Liver (tissue), 10 donors: ENCODE measurements at places on chromosomes 11 and 22.

GRCh38 chr11:11967669-11968510, 40.5 kb downstream of the DKK3 start:
- DNase-seq = no peak

GRCh38 chr11:2565447-2566222, 120.8 kb downstream of the KCNQ1 start:
- DNase-seq = no peak

GRCh38 chr11:36153551-36153950, 135.7 kb downstream of the COMMD9 start:
- no peak for DNase-seq

- DNase-seq = peak; percentile 62
These were observed 85.5 kb downstream of the ENTHD1 start for GRCh38 chr22:39808081-39808480.
